ENCODE measurements at places on chromosomes 11 and 22.

DNA sequence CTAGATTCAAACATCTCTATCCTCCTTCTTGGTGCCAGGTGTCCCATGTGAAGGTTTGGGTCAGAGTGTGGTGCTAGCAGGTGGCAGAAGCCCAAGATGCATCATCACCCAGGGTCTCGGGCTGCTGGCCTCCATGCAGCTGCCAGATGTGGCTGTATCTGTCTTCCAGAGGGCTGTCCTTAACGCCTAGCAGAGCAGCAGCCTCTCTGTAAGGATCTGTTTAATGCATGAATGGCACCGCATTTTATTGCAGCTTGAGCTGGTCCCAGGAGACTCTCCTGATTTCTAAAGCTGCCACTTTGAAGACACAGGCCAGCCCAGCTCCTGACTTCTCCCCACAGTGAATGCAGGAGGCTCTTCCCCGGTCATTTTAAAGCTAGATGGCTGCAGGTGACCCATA is 26.3 kb downstream of the SLC1A2 start:
- no peak for DNase-seq

- DNase-seq = no peak
These were observed 16.9 kb downstream of the CSF2RB start for GRCh38 chr22:36930041-36930935.

DNA sequence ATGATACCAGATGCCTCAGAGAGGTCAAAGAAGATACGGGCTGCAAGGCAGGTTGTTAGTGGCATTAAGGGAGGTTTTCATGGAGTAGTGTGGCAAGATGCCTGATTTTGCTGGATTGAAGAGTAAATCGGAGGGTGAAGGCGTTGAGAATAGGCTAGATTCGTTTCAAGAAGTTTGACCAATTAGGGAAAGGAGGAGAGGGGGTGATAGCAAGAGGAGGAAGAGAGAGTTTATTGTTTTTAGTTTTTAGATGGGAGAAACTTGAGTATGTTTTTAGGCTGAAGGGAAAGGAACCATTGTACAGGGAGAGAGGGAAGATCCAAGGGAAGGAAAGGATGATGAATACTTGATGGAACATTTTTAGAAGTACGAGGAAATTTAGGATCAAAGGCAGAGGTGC is 16.5 kb downstream of the CSTPP1 start:
- DNase-seq = no peak

DNA sequence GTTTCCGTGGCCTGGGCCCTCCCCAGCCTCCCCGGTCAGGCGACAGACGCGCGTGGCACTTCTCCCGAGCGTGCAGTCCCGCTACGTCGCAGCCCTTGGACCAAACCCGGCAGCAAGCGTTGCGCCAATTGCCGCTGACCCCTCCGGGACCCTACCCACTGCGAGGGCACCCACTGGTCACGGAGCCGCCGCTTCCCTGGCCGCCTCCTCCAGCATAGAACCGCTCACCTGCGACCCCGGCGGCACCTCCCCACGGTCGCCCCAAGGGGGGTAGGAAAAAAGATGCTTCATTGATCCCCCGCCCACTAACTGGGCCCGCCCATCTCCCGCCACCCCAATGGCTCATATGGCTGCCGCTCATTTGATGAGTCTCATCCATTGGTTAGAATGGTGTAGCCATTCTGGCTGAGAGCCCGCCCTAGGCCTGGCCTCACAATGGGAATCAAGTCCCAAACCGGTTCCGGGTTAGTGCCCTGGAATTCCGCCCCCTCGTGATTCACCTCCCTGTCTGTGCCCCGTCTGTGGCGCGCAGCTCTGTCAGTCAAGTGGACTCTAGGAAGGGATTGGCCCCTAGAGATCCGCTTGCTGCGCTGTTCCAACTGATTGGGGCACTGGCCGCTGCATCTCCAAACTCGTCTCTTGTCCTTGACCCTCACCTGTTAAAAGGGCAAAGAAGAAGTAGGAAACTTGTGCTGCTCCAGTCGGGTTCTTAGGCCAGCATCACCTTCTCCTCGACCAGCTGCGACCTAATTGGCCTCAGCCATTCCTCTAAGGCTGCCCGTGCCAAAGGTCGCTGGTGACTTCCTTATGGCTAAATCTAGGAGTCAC is at the start of gene MSANTD4:
TSS of gene MSANTD4 (minus strand) at position 274 of the 828 bp plus-strand sequence. CDS start 11,323 bp downstream, outside the sequence.
- peak; percentile 95 for DNase-seq

GRCh38 chr11:266676-267439 is 11.3 kb upstream of the NLRP6 start:
- no peak for DNase-seq

GRCh38 chr11:121412711-121413415 is 39.3 kb upstream of the SORL1 start:
- DNase-seq = no peak

DNA sequence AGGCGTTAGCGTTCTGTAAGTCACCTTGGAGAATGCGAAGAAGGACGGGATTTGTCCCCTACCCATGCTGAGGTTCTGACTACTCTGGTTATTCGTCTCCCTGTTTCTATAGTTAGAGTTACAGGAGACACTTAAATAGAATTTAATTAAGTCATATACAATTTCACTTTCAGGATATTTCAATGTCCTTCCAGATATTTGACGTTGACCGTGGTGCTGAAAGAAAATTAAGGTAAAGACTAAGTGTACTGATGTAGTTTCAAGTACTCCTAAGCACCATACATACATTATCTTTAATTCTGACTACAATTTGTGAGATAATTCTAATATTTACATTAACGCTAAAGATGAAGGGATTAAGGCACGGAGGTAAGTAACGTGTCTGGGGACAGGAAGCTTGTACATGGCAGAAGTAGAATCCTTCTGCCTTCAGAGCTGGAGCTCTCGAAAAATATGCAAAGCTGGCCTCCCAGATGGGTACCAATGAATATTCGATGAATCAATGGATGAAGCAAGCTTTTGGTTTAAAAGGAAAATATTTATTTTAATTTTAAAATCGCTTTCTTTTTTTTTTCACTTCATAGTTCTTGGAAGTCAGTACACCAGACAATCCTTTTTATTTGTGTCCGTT is 539 bp upstream of the SLC36A4 start:
- DNase-seq = no peak

GRCh38 chr11:88208745-88209144 is 33.5 kb upstream of the RAB38 start:
- no peak for DNase-seq

All from CD4-positive, alpha-beta T cell treated with Interleukin-17A for 4 hours (primary cell).